ENCODE measurements at places on chromosomes 6 and 20. TPM values are rescaled to one million over a fixed set of nuclear protein-coding genes. Genes with fewer than 3 reads are reported as not detected.
A peak's percentile ranks its signal among the peaks of the same experiment; 100 is the strongest.

DNA sequence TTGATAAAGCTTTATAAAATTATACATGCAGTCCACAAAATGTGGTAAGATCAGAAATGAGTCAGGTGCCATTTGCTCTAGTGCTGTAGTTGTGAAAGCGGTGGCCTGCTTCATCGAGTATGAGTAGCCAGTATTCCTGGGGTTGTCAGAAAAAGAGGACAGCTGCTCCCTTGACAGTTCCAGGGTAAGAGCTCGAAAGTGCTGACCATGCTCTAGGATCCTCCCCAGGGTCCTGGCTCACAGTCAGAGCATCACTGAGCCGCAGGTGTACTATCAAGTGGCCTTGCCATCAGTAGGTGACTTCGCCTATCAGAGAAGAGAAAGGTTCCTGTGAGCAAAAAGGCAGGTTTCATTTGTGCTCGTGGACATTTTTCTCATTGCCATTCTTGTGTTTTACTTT, 3.6 kb downstream of the BTBD3 start:
- DNase-seq, result no peak

DNA sequence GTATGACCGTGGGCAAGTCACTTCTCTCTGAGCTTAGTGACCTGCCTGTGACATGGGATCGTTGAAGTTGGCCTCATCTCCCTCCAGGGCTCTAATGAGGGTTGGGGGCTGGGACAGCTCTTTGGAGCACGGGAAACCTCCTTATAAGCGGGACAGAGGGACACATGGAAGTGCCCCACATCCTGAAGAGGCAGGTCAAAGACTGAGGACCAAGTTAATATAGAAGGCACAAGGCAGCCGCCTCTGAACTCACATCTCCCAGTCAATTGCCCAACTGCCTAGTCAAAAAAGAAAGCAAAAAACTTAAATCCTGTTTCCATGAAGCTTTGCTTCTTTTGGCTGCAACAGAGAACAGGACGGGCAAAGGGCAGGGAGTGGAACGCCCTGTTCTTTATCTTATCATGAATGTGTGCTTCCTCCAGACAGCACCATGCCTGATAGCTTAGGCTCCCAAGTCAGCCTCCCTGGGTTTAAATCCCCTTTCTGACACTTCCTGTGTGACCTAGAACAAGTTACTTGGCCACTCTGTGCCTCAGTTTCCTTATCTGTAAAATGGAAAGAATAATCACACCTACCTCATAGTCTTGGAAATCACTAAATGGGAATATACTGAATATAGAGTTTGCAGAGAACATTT, 27.1 kb downstream of the LBP start:
- DNase-seq, result no peak

The SNAP91 gene
- total RNA-seq, result not detected

DNA sequence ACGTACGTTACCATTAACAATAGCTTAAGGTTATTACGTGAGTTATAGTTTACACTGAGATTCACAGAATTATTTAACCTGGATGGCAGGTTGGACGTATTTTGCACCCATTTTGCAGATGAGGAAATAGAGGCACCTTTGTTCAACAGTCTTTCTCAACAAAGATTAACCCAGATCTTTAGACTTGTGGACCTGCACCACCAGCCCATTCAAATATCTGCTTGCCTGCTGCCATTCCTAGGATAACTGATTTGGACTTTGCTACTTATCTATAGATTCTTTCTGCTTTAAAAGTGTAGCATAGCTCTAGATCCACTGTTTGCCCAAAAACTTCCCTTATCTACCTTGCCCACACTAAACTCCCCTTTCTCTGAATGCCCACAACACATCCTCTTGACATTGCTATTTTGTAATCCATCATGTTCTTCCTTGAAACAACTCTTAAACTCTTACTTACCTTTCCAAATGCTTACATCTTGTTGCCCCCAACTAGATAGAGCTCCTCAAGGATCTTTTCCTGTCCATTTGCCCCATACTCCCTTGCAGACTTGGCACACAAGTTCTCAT, 56.4 kb upstream of the TNFAIP3 start:
- DNase-seq, result no peak

DNA sequence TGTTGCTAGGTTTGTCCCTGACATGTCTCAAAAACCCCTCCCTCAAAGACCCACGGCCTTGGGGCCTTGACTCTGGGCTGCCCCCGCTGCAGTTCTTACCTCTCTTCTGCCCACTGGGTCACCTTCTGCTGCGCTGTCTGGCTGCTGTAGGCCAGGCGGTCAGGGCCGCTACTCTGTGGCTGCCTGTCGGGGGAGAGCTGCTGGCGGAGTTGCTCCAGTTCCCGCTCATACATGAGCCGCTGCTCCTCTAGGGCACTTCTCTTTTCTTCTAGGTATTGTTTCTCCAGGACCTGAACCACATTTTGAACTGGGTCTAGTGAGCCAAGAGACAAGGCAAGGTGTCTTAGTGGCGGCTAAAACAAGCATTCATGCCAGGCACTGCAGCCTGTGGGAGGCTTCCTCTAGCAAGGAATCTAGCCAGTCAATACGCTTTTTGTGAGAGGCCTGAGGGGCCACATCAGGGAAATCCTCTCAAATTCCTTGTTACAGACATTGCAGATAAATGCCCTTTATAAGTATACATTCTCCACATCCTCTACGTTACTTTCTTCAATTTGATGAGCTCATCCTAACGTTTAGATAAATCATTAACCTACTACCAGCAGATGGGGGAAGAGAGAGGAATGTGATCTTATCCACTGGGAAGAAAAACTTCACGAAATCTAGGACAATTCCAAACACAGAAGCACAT, 110.3 kb upstream of the NUP153 start:
- no peak for DNase-seq

- DNase-seq, result no peak
Observed at GRCh38 chr20:46111028-46111835, 6.9 kb upstream of the CD40 start.

GRCh38 chr6:25447570-25447929, 168.4 kb downstream of the CARMIL1 start:
- no peak for DNase-seq

DNA sequence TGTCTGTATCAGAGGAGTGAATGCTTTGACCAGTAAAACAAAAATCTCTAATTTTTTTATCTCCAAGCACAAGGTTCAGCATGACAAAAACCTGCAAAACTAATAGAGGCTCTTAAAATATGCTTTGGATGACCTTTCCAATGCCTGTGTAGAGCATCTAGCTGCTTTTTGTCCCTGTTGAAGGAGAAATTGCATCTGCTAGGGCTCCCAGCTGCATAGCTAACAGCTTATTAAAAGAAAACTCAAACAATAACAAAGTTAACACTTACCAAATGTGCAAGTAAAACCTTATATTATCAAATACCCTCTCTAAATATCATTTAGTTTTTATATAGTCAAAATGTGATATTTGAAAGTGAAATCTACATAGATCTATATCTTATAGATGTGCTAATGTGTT, 378.6 kb downstream of the CD109 start:
- DNase-seq, result no peak

DNA sequence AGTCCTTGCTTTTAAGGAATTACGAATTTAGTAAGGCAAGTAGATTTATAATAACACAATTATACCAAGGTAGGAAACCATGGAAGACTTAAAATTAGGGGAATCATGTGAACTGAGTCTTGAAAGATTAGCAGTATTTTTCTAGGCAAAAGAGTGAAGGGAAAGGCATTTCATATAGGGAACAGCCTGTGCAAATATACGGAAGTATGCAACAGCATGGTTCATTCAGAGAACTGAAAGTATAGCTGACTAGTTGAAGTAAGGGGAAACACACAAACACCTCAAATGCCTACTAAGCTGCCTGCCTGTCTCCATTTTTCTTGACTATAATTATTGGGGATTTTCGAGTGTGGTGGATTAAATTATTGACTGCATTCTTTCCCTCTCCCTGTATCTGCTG, 39.0 kb upstream of the ECHDC1 start:
- no peak for DNase-seq

DNA sequence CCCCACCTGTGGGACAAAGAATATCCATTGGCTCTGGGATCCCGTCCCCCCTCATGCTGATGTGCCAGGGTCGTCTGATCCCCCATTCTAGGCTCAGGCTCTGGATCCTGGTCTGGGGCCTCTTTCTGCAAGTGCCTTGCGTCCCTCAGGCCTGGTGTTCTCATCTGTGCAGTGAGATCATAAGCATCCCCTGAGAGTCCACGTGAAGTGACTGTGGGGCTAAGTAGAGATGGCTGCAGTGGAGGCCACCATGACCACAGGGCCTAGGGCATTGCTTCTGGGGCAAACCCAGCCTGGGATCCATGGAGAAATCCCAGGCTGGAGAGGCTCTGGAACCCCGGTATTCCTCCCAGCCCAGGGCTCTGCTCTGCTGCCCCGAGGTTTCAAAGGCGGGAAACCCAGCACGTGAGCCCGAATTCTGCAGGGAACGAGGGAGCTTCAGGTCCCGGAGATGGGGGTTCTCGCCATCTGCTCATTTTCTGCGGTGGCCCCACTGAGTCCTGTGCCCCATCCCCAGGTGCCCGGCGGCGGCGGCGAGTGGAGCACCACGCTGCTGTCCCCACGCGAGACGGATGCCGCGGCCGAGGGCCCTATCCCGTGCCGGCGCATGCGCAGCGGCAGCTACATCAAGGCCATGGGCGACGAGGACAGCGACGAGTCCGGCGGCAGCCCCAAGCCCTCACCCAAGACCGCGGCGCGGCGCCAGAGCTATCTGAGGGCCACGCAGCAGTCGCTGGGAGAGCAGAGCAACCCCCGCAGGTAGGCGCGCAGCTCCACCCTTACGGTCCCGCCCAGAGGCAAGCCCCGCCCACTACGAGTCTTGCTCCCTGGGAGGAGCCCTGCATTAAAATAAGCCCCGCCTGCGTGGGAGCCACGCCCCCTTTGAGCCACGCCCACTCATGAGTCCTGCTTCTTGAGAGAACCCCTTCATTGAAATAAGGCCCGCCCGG, 105.5 kb upstream of the MYL9 start:
- peak; percentile 81 for DNase-seq

The EFCAB8 gene
- total RNA-seq, result 0.37 TPM

- DNase-seq, result peak; percentile 93
Observed at GRCh38 chr20:35664466-35665206, at the start of the genes CPNE1 and RBM12. TSS of gene CPNE1 (minus strand) at chr20:35664900. CDS start at chr20:35632923, 31,977 bp downstream. TSS of gene RBM12 (minus strand) at chr20:35664900. CDS start at chr20:35655322, 9,578 bp downstream.

DNA sequence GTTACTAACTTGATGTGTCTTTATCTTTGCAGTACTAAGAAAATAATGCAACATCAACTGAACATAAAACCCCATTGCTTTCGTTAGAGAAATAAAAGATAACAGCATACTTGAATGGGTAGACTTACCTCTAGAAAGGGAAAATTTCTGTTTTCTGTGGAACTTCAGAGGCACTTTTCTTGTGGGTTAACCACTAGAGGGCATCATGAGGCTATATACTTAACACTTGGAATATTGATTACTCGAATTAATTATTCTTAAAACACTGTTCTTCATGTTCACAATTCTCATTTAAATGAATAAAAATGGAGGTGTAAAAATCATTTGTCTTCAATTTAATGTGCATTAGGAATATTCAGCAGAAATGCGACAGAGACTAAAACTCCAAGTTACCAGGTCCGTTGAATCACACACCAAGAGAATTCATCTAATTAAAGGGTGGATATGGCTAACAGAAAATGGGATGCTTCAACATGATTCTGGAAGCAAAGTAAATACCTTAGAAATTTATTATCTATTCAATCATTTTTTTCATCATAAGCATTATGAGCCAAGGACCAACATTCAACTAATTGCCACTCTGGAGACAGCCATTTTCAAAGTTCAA, 330.8 kb upstream of the PREP start:
- no peak for DNase-seq

- no peak for DNase-seq
Observed at GRCh38 chr6:100657678-100658330, 193.1 kb upstream of the SIM1 start.

DNA sequence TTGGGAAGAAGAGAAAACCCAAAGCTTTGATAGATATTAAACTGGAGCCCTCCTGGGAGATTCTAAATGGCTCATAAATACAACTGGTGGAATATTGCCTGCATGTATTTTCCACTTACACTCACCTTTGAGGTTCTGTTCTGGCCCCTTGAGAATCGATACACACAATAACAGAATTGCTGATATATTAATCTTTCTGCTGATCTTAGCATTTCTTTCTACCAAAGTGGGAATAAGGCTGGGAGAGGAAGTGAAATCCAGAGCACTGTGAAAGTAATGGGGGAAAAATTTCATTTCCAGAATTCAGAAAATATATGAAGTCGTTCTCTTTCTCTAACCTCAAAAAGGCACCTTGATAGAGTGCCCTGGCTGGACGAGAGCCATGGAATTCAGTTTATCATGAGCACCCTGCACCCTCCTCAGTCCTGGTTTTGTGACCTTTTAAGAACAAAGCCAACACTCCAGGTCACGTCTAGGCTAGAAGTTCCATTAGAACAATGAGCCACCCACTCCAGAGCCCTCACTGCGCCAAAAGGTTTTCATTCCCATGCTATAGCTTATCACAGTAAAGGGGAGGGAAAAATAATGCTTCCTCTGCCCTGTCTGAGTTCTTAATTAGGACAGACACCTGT, 244.5 kb downstream of the CD83 start:
- no peak for DNase-seq

DNA sequence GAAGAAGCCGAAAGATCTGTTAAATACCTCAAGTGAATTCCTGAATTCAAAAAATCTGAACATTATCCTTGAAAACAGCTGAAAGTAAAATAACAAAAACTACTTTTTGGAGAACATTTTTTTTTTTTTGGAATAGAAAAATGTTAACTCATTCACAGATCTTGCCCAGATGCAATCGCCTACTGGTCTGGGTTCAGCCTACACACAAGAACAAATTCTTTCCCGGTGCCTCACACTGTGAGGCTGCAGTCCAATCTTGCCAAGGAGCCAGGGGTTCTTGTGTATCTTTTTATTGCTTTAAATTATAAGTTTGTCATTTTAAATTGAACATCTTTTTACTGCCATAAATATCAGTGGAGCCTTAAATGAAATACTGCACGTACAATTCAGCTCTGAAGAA, 41.2 kb upstream of the TMEM200A start:
- DNase-seq, result no peak

DNA sequence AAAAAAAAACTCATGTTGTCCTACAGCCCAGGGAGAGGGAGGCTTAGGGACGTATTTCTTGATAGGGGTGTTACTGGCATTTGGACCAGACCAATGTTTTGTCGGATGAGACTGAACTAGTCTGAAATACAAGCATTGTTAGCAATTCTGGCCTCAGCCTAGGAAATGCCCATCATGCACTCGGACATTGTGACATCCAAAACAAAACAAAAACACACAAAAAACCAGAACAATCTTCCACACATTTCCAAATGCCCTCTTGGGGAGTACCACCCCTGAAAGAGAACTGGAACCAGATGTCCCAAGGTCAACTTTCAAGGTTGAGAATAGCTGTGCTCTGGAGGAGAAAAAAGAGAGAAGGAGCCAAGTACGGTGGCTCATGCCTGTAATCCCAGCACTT, 299.1 kb upstream of the JARID2 start:
- DNase-seq, result no peak

- no peak for DNase-seq
Observed at GRCh38 chr20:42484335-42484734, 705.4 kb downstream of the PTPRT start.

- no peak for DNase-seq
Observed at GRCh38 chr6:54299542-54300269, 8.5 kb upstream of the TINAG start.
